ENCODE measurements at places on chromosomes 12 and 14. TPM values are rescaled to one million over a fixed set of nuclear protein-coding genes. Genes with fewer than 3 reads are reported as not detected.
A peak's percentile ranks its signal among the peaks of the same experiment; 100 is the strongest.

- DNase-seq, result peak; percentile 12
Measured at GRCh38 chr12:50824914-50825313, 17.8 kb upstream of the TMPRSS12 start.

The RNU4-1 gene
- total RNA-seq, result not detected

The IKBIP gene
- total RNA-seq, result 15.4 TPM

The SLC17A8 gene
- not detected for total RNA-seq

- DNase-seq, result peak; percentile 68
Measured at GRCh38 chr12:120737557-120738251, 12.1 kb downstream of the ACADS start.

- DNase-seq, result no peak
Measured at GRCh38 chr12:4211372-4211771, 62.2 kb upstream of the CCND2 start.

- DNase-seq, result no peak
Measured at GRCh38 chr14:81162941-81163340, 57.8 kb downstream of the GTF2A1 start.

GRCh38 chr14:102544046-102544746, 34.6 kb upstream of the ANKRD9 start:
- peak; percentile 64 for DNase-seq
